ENCODE measurements at places on chromosomes 1 and 21.

- no peak for DNase-seq
Measured at GRCh38 chr1:29875557-29876028, 639.3 kb downstream of the PTPRU start.

DNA sequence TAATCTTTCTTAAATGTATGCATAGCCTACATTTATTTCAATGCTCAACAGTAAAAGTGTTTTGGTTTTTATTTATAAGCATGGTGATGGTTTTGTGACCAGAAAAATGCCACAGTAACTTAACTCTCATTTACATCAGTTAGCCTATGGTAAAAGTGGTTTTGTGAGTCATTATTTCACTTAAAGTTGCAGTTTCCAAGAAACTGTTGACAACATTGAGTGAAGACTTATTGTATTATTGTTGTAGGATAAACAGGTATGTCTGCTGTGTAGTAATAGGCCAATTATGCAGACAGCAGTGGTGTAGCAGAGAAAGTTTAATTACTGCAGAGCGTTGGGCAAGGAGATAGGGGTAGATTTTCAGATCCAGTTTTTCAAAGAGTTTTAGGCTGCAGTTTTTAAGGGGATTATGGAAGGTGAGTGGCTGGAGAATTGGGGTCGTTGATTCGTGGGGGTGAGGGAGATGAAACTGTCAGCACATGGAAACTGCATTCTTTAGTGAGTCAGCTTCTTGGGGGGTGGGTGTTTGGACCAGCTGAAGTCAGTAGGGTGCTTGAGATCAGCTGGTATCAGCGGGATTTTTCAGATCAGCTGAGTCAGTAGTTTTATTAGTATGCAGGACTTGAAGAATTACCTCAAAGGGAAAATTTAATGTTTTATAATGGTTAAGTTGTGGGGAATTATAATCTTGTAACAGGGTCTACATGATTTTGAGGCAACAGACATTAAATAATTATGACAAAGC lies 168.7 kb upstream of the FMN2 start:
- DNase-seq, result no peak

GRCh38 chr1:218030846-218031245 lies 254.2 kb upstream of the RRP15 start:
- no peak for DNase-seq

DNA sequence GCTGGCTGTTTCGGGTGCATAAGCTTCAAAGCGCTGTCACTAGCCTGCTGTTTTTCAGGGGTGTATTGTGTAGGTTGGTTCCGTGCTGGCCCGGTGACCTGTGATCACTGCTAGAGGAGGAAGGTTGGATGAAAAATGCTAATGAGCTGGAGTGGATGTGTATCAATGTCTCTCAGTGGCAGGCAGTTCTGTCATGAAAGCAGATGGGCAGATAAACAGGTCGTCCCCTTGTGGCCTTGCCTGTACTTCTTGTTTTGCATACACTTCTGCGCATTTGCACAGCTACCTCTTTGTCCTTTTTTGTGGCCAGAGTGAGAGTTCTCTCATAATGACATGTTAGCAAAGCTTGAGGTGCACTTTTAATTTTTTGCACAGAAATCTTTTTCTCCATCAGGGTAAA lies 2.9 kb downstream of the SELENON start:
- DNase-seq, result no peak

Data from ACHN (cell line).